Stimulated activated CD8-positive, alpha-beta memory T cell treated with anti-CD3 and anti-CD28 coated beads, Interleukin-7, amount 100 ng/mL, for 24 hours (primary cell): ENCODE measurements at places on chromosomes 2 and 18.

- no peak for DNase-seq
Measured at GRCh38 chr2:117833911-117834310, 19.4 kb downstream of the DDX18 start.

DNA sequence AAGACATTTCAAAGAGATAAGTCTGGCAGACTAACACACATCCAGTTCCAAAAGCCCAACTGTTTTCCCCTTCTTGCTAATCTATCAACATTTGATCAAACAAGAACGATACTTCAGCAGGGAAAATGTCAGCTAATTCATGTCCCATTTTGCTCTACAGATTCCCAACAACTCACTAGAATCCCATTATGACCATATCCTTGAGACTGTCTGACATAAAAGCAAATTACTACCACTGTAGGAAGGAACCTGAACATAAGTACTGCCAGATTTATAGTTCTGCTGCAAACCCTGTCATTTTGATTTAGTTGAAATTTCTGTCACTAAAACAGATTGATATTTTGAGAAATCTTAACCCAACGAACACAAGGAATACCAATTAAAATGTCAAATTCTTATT lies 193.0 kb upstream of the REG3G start:
- no peak for DNase-seq

- DNase-seq: no peak
Measured at GRCh38 chr18:78144669-78145068, 834.9 kb upstream of the SALL3 start.

- DNase-seq: no peak
Measured at GRCh38 chr2:238703053-238703415, 144.9 kb upstream of the TWIST2 start.

GRCh38 chr2:39306626-39307025 lies 62.9 kb upstream of the CDKL4 start:
- no peak for DNase-seq

DNA sequence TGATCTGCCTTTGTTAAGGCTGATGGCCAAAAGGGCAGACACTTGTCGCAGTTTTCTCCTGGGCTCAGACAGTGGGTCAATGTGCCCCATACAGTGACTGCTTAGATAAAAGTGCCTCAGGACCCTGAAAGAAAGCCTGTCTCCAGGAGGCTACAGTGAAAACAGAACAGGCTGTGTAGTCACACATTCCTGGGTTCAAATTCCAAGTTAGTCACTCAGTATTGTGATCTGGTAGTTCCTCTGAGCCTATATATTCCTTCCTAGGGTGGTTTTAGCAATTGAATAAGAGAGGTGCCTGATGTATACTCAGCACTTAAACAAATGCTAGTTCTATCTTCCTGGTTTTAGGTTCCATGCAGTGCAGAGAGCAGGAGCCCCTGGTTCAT lies 54.4 kb downstream of the RPL37A start:
- DNase-seq: no peak

- no peak for DNase-seq
Measured at GRCh38 chr2:166882851-166883250, 5.4 kb upstream of the XIRP2 start.

DNA sequence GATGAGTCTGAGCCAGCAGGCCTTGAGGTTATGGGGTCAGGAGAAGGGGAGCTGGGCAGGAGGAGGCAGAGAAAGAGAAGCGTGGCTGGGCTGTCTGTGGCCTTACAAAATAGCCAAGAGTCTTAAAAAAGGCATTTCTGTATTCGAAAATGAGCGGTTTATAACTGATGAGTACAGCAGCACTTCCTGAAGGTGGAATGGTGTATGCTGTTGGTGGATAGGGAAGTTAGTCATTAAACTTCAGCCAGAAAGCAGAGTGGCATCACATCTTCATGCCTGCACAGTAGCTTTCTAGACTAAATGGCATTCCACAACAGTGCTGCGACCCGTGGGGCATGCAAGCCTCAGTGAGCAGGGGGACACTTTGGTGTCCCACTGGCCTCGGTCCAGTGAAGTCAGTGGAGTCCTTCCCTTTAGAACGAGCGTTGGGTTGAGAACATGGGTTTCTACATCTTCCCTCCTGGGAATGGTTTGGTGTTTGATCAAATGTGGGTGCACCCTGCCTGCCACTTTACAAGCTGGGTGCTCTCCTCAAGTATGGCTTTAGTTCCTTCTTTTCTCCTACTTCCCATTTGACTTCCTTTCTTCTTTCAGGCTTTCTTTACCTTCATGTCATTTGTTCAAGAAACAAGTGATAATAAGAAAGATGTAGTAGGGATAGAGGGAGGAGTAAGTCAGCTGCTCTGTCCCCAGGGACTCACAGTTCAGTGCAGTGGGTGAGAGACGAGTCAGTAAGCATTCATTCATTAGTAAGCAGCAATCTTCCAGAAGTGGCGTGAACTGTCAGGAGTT lies 96.3 kb downstream of the ARMC9 start:
- no peak for DNase-seq

DNA sequence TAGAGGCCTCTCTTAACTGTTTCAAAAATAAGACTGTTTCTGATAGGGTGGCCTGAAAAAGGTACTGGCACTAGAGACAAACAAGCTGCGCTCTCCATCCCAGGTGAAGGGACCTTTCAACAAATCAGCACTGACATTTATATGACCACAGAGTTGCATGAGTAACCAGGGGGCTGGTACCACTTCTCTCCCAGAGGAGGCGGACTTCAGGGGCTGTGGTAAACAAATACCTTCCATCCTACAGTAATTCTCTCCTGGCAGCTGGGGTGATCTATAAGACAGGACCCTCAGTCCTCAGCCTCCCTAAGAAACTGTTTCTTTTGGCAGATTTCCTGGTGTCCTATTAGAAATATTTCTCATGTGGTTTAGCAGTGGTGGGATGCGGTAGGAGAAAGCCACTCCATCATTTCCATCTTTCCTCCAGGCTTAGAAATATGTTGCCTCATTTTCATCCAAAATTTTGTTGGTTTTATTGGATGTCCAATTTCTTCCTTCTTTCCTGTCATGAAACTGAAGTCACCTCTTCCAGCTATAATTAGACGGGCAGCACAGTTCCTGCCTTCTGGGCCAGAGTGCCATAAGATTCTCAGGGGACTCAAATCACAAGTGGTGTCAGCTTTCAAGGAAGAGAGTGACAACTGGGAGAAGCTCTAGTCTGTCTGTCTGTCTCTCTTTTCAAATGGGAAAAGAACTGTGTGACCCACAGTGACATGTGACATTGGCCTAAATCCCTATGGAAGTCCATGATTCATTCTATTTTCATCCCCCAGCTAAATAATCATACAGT lies 96.4 kb downstream of the CYRIA start:
- no peak for DNase-seq

- DNase-seq: no peak
Measured at GRCh38 chr2:187900021-187900420, 345.8 kb upstream of the TFPI start.

GRCh38 chr2:234071664-234072063 lies 21.2 kb downstream of the SPP2 start:
- no peak for DNase-seq

GRCh38 chr2:150214626-150215025 lies 272.8 kb downstream of the RND3 start:
- DNase-seq: no peak

DNA sequence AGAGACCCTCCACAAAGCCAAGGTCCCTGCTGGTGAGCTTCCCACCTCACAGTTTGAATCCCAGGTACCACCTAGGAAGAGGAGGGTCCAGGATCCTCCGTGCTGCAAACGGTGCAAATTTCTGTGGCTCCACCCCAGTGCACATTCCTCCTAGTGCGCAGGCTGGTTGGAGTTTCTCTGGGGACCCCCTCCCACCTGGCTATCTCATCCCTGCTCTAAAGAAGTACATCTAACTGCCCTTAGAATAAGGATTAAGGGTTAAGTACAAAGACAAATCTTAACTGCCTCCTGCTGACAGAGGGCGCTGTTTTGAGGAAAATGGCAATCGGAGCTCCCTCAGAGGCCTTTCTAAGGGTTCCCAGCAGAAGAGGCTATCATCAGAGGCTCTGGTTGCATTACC lies 109.6 kb upstream of the FSIP2 start:
- no peak for DNase-seq

DNA sequence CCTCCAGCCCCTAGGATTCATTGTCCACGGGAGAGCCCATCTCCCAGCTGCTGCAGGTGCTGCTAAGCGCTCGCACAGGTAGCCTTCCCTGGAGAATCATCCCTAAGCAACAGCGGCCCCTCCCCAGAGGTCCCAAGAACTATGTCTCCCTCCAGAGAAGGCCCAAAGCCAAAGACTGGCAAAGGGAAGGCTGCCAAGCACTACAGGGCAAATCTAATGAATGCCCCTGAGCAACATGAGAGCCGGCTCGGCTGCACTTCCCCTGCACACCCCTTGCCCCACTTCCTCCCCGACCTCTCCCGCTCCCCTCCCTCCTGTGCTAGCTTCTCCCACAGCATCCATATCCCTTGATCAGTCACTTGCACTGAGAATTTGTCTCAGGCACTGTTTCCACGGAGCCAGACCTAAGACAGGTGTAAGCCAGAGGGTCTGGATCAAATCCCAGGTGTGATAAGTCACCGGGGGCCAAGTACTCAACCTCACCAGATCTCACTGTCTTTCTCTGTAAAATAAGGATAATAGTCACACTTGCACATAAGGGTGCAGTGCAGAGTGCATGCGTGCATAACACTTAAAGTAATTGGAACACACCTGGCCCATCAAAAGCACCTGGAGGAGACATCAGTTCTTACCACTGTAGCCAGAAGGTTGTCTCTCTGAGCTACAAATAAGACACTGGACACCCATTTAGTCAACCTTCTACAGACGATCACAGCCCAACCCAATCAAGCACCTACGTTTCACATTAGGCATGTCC lies 20.1 kb upstream of the COL6A3 start:
- DNase-seq: no peak

DNA sequence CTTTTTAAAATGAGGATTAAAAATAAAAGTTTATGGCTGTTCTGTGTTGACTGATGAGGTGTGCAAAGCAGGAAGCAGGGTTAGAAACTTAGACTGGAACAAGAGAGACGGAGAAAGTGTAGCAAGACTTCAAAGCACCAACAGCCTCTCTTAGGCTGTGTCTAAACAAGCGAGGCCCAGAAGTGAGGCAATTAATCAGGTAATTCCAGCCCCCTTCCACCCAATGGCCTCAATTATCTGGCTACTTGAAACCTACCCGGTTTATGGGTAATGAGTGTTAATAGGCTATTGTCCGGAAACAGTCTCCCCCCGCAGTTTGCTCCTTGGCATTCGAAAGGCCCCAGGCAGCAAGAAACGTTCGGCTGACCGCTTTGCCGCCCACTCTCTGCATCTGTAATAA lies 171.7 kb upstream of the MYCN start:
- no peak for DNase-seq

- no peak for DNase-seq
Measured at GRCh38 chr2:218743068-218743467, 32.4 kb downstream of the TTLL4 start.

DNA sequence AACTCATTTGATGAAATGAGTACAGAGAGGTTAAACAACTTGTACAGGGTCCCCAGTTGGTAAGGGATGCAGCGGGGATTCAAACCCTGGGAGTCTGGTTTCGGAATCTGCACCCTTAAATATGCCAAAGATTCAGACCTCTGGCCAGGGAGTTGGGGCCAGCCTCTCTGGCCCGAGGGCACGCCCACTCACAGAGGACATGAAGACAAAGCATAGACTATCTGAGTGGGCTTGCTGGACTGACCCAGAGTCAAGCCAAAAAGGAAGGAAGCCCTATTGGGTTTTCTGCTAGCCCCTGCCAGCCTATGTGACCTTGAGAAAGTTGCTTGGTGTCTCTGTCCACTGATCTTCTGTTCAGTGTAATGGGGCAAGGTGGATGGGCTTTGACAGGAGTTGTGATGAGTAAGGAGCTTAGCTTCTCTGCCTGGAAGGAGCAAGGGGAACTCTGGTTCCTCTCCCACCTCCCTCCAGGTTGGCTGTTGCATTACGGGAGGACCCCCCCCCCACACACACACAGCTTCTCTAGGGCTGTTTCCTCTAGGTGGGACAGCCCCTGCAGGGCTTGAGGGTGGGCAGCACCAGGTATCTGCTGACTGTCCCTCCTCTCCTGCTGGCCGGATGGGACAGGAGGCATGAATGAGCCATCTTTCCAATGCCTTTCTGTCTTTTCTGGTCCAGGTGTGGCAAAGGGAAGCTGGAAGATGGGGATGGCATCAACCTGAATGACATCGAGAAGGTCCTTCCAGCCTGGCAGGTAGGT lies 131.3 kb downstream of the CTIF start:
- no peak for DNase-seq

DNA sequence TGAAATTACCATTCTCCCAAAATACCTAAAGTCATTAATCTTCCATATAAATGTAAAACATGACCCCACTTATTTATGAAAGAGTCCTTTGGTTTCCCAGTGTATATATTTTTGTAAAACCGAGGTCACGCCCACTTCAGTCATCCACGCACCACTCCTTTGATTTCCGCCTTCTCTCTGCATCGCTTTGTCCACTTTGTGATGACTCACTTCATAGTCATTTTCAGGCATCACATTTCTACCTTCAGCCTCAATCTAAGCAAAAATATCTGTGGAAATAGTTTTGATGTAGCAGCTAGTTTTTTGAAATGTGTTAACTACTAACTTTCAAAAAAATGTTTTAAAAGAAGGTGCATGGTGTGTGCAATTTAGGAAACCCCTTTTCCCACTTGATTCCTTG lies 793.5 kb upstream of the SOX11 start:
- no peak for DNase-seq

- no peak for DNase-seq
Measured at GRCh38 chr2:2739231-2739795, 408.2 kb upstream of the MYT1L start.

DNA sequence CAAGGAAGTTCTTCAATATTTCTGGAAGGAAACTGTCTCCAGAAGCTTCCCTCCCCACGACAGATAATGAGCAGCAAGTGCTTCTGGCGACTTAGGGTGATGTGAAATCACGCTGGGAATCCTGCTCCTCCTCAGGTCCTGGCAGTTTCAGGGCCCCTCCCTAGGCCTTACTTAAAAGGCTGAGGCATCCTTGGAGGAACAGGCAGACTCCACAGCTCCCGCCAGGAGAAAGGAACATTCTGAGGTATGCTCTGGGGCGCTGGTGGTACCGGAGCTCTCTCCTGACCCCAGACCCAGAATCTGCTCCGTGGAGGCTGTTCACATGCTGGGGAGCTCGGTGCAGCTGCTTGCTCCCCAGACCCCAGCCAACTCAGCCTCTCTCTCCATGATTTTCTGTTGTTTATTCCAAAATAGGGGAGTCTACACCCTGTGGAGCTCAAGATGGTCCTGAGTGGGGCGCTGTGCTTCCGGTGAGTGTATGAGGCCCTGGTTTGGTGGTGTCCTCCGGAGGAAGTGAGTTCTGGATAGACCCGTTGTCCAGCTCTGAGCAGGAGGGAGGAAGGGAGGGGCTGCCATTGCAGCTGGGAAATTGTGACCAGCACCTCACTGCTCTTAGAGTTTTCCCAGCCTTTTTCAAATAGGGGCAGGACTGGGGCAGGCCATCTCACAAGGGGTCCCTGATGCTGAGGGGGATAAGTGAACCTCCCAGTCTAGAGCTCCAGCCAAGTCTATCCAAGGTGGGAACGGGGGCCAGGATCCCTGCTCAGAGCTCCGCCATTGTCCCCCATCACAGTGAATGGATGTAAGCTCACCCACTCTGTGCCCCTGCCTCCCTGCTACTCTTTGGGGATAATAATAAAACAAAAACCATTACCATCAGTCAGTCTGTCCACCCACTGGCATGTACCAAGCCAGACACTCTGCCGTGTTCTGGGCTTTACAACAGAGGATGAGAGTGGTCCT lies at the start of gene IL36RN:
IL36RN (plus strand) TSS at position 201 of the 963 bp plus-strand sequence; CDS start at position 442, 241 bp downstream.
- DNase-seq: no peak

- no peak for DNase-seq
Measured at GRCh38 chr18:51339856-51340255, 142.4 kb upstream of the MEX3C start.

- DNase-seq: no peak
Measured at GRCh38 chr2:192327576-192327975, 132.8 kb upstream of the TMEFF2 start.
